ENCODE measurements at places on chromosomes 2 and 18.

- no peak for DNase-seq
Observed at GRCh38 chr2:1170711-1171110, 220.1 kb downstream of the SNTG2 start.

- DNase-seq: no peak
Observed at GRCh38 chr2:233519787-233520611, 46.6 kb downstream of the USP40 start.

GRCh38 chr2:118055512-118056164 is 32.6 kb upstream of the INSIG2 start:
- DNase-seq: no peak

GRCh38 chr2:99255491-99256318 is at the start of gene LYG2:
LYG2 (minus strand) TSS chr2:99255666; CDS start chr2:99254260, 1,406 bp downstream.
- no peak for DNase-seq

DNA sequence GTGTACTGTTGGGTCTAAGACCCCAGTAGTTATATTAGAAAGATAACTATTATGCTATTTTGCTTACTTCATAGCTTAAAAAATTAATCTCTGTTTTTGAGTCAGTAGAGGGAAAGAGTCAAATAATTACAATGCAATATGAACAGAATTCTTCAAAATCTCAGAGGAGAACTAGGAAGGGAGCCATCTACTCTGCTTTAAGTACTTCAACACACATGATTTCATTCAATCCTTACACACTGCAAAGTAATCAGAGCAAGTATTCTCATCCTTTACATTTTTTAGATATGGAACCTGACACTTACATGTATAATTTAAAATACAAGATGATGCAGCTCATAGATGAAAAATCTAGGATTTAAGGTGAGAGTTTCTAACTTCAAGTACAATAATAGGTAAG is 27.7 kb downstream of the COL5A2 start:
- no peak for DNase-seq
